ENCODE measurements at places on chromosomes 7 and 10.

DNA sequence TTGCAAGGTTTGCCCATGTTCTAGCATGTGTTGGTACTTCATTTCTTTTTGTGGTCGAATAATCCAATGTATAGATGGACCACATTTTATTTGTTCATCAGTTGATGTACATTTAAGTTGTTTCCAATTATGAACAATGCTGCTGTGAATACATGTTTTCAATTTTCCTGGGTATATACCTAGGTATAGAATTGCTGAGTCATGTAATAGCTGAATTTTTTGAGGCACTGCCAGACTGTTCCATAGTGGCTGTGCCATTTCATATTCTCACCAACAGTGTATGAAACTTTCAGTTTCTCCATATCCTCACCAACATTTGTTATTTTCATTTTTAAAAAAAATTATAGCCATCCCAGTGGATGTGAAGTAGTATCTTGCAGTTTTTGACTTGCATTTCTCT lies 90.5 kb downstream of the EZH2 start:
- DNase-seq: no peak

GRCh38 chr10:48511066-48511874 lies 93.6 kb downstream of the ARHGAP22 start:
- no peak for DNase-seq

DNA sequence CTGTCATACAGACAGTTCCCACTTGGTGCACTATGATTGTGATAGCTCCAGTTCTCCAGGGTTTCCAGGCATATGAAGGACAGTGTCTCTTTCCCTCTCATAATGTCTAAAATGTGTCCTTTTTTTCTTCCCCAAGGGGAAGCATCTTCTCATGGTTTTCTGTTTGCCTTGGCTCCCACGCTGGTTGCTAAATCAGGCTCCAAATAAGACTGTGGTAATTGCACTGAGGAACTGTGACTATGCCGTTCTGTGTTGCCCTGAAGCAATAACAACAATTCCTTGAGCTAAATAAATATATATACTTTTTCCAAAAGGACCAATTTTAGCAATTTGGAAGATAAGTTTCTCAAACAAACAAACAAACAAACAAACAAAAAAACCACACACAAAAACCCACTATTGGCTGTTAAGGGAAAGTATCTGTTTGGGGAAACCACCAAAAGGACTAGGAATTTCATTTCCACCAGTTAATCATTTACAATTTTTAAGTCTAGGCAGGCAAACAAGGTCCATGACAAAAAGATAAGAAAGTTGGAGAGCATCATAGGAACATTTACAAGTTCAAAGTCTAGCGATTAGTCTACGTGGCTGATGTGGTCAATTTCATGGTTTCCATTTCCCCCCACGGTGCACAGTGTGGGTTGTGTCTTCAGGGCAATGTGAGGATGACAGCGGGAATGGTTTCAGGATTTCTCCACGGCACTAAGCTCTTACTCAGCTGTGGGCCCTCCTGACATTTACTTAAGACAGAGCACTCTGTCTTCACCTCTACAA lies 62.4 kb downstream of the THNSL1 start:
- DNase-seq: peak; percentile 81

DNA sequence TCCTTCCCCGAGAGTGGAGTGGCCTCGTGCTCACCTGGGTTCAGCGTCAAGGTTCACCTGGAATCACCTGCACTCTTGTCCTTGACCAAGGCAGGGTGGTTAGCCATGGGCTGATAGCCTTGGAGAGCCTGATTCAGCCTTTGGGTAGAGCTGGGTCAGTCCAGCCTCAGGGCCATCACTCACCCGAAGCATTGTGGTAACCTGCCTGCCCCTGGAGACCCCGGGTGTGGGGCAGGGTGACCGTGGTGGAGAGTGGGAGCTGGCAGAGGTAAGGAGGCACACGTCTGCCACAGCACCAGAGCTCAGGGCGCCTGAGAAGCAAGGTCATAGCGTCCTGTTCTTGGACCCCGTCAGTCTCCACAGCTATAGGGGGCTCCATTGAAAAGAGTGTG lies 27.8 kb upstream of the WDFY4 start:
- DNase-seq: no peak

- DNase-seq: no peak
Measured at GRCh38 chr10:75606203-75606779, 174.9 kb downstream of the LRMDA start.

DNA sequence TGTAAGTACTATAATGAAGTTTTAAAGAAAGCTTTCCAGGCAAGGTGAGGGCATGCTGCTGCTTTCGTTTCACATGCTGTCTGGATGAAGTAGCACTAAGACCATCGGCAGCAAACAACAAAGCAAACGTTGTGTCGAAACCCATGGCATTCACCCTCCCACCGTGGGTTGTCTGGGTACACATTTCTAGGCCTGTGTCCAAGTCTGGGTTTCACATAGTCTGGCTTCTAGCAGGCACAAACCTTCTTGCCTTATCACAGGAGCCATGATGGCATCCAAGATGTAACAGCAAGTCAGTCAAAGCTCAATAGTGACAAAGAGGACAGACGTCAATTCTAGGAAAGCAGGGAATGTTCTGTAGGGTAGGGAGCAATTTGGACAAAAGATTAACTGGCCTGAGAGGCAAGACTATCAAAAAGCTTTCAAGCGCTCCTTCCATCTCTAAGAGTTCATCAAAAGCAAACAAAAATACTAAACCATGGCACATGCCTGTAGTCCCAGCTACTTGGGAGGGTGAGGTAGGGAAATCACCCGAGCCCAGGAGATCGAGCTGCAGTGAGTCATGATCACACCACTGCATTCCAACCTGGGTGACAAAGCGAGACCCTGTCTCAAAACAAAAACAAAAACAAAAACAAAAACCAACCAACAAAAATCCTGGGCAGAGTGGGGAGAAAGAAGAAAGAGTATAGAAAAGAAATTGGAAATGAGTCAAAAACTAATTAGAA lies 42.7 kb downstream of the PAXIP1 start:
- no peak for DNase-seq

- peak; percentile 63 for DNase-seq
Measured at GRCh38 chr7:3162289-3162688, 118.6 kb upstream of the CARD11 start.

DNA sequence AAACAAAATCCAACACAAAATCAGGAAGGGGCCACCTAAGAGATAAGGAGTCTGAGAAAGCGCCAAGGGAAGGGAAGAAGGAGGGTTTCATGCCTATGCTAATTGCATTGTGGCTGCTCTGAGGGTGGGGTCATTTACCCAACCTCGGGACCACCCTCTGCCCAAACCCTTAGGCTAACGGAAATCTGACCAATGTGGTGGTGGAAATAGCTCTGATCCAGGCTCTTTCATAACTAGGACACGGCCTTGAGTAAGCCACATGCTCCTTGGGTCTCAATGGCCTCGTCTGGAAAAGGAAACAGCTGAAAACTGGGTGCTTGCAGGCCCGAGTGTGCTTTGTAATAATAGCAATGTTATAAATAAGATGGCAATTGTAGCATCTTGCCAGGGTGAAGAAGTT lies 14.9 kb upstream of the SRGN start:
- DNase-seq: peak; percentile 56

- no peak for DNase-seq
Measured at GRCh38 chr10:72265990-72266865, 7.5 kb upstream of the DDIT4 start.

GRCh38 chr10:133315847-133316246 lies 7.1 kb downstream of the ZNF511 start:
- DNase-seq: no peak

DNA sequence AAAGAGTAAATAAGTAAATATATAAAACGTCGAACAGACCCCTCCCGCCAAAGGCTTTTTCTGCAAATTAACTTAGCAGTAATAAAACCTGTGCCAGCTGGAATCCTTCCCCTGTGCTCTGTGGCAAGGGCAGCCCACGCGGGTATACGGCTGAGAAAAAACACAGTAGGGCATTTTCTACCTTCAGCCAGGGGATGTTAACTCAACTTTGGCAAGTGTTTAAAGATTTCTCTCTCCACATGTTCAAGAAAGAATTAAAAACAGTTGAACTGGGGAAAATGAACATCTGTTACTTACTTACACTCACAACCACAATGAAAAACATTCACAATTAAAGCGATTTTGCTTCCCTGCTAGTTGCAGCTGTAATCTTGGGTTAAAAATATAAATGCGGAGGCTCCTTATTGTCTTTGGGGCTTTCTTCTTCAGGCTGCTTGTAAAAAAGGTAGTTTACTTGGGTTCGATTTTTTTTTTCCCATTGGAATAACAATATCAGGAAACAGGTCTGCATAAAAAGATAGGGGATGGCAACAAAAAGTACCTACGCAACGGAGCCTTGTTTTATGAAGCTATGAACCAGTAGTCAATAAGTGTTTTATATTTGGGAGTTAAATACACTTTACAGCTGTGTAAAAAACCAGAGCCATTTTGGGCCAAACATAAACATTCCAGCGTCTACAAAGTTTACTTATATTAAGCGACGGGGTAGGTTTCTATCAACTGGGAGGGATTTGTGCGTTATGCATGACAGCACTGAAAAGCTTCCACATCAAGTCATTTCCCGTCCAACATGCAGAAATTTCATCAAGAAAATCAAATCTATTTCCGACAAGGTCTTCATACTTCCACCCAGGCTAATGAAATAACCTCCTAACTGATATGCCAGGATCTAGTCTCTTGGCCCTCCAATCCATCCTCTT lies 132.7 kb downstream of the TAX1BP1 start:
- DNase-seq: no peak

- no peak for DNase-seq
Measured at GRCh38 chr10:113475381-113475807, 77.5 kb upstream of the HABP2 start.

- DNase-seq: peak; percentile 66
Measured at GRCh38 chr7:94059746-94060145, 55.6 kb upstream of the BET1 start.

DNA sequence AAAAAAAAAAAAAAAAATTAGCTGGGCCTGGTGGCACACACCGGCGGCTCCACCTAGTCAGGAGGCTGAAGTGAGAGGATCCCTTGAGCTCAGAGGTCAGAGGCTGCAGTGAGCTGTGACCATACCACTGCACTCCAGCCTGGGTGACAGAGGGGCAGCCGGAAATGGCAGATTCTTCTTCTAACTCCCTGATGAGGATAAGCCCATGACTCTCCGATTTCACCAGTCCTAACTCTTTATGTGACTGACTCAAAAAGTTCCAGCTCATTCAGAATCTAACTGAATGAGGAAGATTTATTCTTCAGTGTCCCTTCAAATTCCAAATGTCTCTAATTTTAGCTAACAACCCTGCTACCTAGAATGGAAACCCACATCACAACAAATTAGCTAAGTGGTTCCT lies 4.2 kb downstream of the C10orf67 start:
- DNase-seq: no peak

- DNase-seq: no peak
Measured at GRCh38 chr7:139084709-139085108, 24.8 kb downstream of the ZC3HAV1 start.

GRCh38 chr10:23897861-23898260 lies 311.1 kb upstream of the KIAA1217 start:
- no peak for DNase-seq

DNA sequence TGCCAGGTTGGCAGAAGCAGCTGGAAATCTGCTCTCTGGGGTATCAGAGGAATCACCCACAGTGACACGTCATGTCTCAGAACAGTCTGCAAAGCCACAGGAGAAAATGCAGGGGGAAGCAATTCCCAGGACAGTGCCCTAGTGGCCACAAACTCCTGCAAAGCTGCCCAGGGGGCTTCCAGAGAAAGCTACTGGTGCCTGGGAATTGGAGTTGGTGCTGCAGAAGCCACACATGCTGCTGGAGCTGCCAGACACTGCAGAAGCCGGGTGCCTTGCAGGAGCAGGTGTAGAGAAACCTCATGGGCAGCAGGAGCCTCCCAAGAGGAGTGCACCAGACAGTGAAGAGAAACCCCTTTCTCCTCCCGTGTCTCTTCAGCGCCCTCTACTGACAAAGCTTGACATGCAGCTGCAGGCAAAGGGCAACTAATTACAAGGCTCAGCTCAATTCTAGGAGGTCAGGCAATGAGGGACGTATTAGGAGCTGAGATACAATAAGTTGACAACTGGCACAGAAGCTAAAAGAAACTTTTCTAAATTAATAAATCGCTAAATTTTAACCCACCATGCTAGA lies 30.2 kb upstream of the NUB1 start:
- peak; percentile 20 for DNase-seq

- DNase-seq: no peak
Measured at GRCh38 chr7:110442381-110442837, 648.5 kb upstream of the LRRN3 start.

DNA sequence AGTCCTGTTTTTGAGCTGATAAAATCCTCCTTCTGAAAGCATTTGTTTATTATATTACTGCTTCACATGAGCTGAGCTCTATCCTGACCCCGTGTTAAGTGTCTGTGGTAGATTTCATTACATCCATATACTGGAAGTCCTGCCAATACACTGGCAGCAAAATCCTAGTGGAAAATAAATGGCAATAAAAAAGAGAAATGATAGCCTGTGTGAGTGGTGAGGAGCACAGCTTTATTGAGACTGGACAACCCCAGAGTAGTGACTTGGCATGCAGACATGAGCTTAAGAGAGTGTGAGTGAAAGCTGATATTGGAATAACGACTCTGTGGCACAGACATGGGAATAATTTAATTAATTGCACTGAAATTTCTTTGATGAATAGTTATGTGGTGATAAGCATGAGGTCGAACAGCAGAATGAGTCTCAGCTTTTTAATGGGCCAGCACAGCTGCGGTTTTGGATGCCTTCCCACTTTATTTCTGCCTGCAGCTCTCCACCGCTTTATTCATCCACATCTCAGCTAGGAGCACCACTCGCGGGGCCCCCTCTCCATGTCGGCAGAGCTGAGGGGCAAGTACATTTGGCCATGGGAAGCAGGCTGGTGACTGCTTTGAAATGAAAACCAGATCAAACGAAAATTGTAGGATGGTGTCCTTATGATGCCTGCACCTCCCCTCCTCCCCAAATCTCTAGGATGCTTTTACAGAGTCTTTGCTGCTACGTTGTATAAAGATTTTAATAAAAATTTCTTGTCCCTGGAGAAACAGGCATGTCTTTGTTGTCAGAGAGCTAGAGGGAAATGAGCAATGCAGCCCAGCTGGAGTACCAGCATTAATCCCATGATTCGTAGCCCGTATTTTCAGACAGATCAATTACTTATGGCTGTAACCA lies 494.3 kb downstream of the AUTS2 start:
- no peak for DNase-seq

DNA sequence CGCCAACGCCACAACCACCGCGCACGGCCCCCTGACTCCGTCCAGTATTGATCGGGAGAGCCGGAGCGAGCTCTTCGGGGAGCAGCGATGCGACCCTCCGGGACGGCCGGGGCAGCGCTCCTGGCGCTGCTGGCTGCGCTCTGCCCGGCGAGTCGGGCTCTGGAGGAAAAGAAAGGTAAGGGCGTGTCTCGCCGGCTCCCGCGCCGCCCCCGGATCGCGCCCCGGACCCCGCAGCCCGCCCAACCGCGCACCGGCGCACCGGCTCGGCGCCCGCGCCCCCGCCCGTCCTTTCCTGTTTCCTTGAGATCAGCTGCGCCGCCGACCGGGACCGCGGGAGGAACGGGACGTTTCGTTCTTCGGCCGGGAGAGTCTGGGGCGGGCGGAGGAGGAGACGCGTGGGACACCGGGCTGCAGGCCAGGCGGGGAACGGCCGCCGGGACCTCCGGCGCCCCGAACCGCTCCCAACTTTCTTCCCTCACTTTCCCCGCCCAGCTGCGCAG lies 424 bp downstream of the EGFR start:
- no peak for DNase-seq

- DNase-seq: no peak
Measured at GRCh38 chr10:52997007-52997406, 224.4 kb upstream of the MBL2 start.
